ENCODE measurements at places on chromosomes 3 and 15.

DNA sequence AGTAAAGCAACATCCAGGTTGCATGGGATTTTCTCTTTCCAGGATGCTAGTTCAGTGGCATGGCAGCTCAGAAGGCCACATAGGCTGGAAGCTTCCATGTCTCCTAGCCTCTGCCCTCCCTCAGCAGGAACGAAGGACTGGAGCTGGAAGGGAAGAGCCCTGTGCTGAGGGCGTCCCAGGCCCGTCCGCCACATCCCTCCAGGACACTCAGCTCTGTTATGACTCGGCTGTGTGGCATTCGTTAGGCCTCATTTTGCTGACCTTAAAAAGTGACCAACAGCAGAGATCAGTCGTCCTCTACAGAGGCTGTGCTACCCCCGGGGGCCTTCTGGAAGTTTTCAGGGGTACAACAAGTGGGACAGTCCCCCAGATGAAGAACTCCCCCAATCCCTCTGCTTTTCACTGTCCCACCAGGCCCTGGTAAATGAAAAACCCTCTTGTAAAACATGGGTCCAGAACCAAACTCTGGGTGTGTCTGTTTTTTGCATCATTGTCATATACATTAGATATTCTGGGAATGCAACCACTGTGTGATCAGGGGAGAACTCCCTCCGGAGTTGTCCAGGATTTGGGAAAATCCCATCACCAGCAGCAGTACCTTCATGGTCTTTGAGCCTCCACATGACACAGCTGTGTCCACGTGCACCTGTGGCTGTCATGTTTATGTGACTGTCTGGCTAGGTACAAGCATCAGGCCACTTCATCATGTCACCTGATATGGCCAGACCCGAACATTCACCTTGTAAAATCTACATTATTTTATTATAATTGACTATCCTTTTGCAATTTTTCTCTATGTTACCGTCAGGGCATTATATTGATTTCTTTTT lies 149.9 kb downstream of the OR4M2 start:
- H3K36me3 ChIP-seq, result no peaks in the 10 kb centered on the region
- DNase-seq, result no peak
- H3K27ac ChIP-seq, result no peak overlapping the region
- no peak overlapping the region for H3K4me3 ChIP-seq
- H3K27me3 ChIP-seq, result no peaks in the 10 kb centered on the region

DNA sequence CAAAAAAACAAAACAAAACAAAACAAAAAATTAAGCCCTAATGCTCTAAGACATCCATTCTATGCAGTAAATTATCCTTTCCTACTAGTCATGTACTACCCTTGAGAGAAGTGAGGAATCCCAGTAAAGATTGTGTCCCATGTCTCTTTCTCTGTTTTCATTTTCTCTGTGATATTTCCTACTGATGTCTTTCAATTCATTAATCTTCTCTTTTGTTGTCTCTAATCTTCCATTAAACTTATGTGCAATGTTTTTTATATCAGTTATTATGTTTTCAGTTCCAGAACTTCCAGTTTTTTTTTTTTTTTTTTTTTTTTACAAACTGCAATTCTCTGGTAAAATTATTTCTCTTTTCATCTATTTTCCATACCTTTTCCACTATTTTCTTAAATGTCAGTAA lies 44.1 kb upstream of the SLC12A8 start:
- DNase-seq, result no peak
- no peaks in the 10 kb centered on the region for H3K27me3 ChIP-seq
- H3K36me3 ChIP-seq, result no peaks in the 10 kb centered on the region

DNA sequence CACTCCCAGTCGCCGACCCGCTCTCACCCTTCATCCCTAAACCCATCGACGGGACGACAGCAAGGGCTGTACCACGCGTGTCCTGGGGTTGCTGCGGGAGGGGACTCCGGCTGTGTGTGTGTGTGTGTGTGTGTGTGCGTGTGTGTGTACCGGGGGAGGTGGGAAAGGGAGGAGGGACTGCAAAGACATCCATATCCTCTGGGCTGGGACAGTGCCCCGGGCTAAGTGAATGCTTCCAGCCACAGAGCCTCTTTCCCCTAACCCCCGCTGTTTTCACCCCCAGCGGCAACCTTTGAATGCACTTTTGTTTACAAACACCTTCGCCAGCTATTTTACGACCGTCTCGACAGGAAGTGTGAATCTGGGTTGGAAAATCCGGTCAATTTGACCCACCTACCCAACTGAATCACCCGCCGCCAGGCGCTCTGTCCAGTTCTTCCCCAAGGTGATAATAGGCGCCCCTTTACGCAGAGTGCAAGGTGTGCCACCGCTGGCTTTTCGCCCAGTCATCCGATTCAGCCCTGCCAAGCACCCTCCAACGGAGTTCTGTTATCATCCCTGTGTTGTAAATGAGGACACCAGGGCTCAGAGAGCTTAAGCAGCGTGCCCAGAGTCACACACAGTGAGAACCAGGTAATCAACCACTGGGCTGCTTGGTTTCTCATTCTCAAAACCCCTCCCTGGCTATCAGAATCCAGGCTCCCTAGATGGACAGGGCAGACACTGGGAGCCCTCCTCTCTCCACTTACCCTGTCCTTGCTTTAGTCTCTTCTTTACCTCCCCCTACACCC lies 739 bp upstream of the AMOTL2 start:
- peak overlapping the region; percentile 86 for H3K27ac ChIP-seq
- H3K4me1 ChIP-seq, result peaks cover 17% of the 10 kb centered on the region
- H3K36me3 ChIP-seq, result no peaks in the 10 kb centered on the region
- DNase-seq, result peak; percentile 64

DNA sequence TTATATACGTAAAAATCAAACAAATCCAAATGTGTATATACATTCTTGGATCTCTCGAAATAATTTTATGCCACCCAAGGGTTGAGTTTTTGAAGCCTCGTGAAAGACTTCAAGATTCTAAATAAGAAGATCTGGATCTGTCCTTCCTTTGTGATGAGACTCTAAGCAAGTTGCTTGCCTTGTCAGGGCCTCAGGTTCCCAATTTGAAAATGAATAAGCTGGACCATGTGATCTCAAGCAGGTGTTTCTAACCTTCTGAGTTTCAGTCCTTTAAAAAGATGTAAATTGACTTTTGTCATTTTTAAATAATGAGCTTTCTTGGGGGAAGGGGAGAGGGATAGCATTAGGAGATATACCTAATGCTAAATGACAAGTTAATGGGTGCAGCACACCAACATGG lies 137.1 kb downstream of the P3H2 start:
- H3K27ac ChIP-seq, result no peak overlapping the region
- no peak overlapping the region for H3K4me3 ChIP-seq
- H3K27me3 ChIP-seq, result no peaks in the 10 kb centered on the region
- no peaks in the 10 kb centered on the region for H3K36me3 ChIP-seq

DNA sequence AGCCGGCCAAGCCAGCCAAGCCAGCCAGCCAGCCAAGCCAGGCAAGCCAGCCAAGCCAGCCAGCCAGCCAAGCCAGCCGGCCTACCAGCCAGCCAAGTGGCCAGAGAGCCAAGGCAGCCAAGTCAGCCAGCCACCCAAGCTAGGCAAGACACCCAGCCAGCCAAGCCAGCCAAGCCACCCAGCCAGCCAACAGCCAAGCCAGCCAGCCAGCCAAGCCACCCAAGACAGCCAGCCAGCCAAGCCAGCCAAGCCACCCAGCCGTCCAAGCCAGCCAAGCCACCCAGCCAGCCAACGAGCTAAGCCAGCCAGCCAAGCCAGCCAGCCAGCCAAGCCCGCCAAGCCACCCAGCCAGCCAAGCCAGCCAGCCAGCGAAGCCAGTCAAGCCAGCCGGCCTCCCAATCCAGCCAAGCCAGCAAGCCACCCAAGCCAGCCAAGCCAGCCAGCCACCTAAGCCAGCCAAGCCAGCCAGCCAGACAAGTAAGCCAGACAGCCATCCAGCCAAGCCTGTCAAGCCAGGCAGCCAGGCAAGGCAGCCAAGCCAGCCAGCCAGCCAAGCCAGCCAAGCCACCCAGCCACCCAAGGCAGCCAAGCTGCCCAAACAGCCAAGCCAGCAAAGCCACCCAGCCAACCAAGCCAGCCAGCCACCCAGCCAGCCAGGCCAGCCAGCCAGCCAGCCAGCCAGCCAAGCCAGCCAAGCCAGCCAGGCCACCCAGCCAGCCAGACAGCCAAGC lies 200.5 kb downstream of the GOLGA6L6 start:
- H3K36me3 ChIP-seq, result no peaks in the 10 kb centered on the region
- no peaks in the 10 kb centered on the region for H3K4me1 ChIP-seq
- H3K27me3 ChIP-seq, result no peaks in the 10 kb centered on the region

GRCh38 chr3:44223299-44223698 lies 18.4 kb upstream of the TOPAZ1 start:
- H3K27me3 ChIP-seq, result no peaks in the 10 kb centered on the region
- H3K4me1 ChIP-seq, result no peaks in the 10 kb centered on the region
- no peak overlapping the region for H3K27ac ChIP-seq

DNA sequence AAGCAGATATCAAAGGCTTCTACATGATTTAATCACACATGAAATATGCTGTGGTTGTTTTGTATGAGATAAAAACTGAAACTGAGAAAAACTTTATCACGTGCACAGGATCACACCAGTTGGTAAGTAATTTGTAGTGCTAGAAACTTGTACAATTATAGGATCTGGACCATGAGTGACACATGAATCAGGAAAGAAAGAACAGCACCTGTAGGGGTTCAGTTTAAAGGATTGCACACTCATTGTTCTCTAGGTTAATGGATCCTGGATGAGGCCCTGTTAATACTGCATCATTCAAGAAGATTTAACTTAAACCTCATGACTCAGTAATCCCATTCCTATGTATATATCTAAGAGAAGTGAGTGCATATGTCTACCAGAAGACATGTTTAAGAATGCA lies 87.9 kb downstream of the STT3B start:
- H3K27ac ChIP-seq, result no peak overlapping the region
- H3K36me3 ChIP-seq, result no peaks in the 10 kb centered on the region
- H3K4me1 ChIP-seq, result no peaks in the 10 kb centered on the region
- no peaks in the 10 kb centered on the region for H3K27me3 ChIP-seq
- no peak for DNase-seq
- H3K4me3 ChIP-seq, result no peak overlapping the region

DNA sequence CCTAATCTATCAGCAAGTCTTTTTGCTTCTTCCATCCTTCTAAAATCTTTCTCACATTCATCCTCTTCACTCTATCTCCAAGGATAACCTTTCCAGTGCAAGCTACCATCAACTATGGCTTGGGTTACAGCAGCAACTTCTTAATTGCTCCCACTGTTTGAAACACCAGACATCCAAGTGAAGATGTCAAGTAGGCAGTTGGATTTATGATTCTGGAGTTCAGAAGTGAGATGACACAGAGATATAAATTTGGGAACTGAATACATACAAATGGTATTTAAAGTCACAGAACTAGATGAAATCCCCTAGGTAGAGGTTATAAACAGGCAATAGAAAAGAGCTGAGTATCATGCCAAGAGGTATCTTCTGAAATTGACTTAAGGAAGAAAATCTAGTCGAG lies 3.7 kb downstream of the UBR1 start:
- peaks cover 4% of the 10 kb centered on the region for H3K4me1 ChIP-seq
- no peak overlapping the region for H3K27ac ChIP-seq
- no peak for DNase-seq
- no peaks in the 10 kb centered on the region for H3K27me3 ChIP-seq
- H3K4me3 ChIP-seq, result no peak overlapping the region

DNA sequence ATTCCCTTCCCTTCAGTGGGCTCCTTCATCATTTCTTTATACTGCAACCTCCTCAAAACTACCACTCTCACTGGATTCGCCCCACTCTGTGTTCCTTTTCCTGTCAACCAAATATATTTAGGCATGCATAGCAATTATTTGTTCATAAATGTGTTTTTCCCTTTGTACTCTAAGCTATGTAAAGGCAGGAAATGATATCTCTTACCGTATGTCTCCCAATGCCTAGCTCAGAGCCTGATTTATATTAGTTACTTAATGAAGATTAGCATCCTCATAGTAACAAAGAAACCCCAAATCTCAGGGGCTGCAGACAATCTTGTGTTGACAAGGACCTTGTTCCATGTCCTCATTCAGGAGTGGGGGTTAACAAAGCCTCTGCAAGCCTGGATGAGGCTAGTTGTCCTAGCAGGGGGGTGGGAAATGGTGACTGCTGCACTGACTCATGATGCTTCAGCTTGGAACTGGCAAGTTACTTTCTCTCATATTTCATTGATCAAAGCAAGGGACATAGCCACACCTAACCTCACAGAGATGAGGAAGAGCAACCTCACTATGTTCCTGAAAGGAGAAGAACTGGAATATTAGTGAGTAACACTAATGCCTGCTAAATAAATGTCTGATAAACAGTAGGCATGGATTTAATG lies 15.2 kb downstream of the PHLDB2 start:
- no peak overlapping the region for H3K4me3 ChIP-seq
- DNase-seq, result no peak
- no peaks in the 10 kb centered on the region for H3K36me3 ChIP-seq
- H3K27me3 ChIP-seq, result no peaks in the 10 kb centered on the region
- H3K27ac ChIP-seq, result no peak overlapping the region

DNA sequence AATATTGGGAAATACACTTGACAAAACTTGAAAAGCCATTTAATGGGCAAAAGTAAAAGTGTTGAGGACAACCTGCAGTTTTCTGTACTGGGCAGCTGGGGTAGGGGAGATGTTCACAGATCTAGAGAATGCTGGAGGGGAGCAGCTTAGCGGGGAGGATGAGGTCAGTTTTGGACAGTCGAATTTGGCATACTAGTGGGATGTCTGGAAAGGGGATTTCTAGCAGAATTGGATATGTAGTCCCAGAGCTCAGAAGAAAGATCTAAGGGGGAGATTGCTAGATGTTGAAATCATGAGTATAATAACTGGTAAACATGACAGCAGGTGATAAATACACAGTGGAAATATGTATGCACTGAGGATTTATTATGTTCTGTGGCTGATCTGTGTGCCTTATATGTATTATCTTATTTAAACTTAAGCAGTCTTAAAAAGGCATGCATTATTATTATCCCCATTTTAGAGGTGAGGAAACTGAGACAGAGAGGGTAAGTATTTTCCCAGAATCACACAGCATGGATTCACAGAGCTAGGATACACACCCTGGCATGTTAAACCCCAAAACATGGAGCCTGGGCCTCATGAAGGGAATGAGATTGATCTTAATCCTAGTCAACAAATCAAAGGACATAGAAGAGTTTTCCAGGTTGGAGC lies 42.7 kb downstream of the TLNRD1 start:
- no peak overlapping the region for H3K4me3 ChIP-seq
- DNase-seq, result no peak
- H3K27me3 ChIP-seq, result no peaks in the 10 kb centered on the region
- no peaks in the 10 kb centered on the region for H3K36me3 ChIP-seq

GRCh38 chr3:55532806-55533205 lies 45.7 kb upstream of the WNT5A start:
- no peaks in the 10 kb centered on the region for H3K4me1 ChIP-seq
- no peak overlapping the region for H3K27ac ChIP-seq
- no peak overlapping the region for H3K4me3 ChIP-seq
- no peaks in the 10 kb centered on the region for H3K27me3 ChIP-seq
- no peaks in the 10 kb centered on the region for H3K36me3 ChIP-seq

Data from ovary (tissue), 10 donors.